ENCODE measurements at places on chromosomes 5 and 9.
A peak's percentile ranks its signal among the peaks of the same experiment; 100 is the strongest.

DNA sequence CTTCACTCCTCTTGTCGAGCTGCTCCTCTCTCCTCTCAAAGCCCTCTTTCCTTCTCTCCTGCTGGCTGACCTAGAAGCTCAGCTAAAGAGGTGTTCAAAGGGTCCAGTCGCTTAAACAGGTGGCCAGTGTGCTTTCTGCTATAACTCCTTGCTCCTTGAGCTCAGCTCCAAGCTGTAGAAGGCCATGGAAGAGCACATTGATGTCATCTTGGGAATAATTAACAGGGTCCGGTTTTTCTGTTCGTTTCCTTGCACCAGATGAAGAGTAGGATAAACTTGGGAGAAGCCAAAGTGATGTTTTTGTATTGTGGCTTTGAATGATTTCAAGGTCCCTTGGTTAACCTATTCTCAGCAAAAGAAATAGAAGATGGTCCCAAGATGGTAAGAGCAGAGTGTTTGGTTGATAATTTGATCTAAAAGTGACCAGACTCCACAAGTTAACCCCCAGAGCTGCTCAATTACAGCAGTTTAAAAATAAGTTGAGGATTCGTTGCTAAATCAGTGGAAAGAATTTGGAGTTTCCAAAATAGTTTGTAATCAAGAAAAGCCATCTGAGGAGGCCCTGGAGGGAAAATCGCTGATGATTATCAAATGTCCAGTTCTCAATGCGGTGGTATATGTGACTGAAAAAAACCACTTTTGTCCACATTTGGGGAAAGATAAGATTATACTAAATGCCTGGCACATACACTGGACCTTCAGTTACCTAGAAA lies 148.1 kb downstream of the DOCK8 start:
- no peak for DNase-seq

GRCh38 chr5:137348759-137349158 lies 150.4 kb downstream of the SPOCK1 start:
- DNase-seq, result no peak

- no peak for DNase-seq
These were observed 76.9 kb downstream of the IPO11 start for GRCh38 chr5:62489471-62489870.

GRCh38 chr5:59721741-59722140 lies 171.8 kb downstream of the PDE4D start:
- no peak for DNase-seq

DNA sequence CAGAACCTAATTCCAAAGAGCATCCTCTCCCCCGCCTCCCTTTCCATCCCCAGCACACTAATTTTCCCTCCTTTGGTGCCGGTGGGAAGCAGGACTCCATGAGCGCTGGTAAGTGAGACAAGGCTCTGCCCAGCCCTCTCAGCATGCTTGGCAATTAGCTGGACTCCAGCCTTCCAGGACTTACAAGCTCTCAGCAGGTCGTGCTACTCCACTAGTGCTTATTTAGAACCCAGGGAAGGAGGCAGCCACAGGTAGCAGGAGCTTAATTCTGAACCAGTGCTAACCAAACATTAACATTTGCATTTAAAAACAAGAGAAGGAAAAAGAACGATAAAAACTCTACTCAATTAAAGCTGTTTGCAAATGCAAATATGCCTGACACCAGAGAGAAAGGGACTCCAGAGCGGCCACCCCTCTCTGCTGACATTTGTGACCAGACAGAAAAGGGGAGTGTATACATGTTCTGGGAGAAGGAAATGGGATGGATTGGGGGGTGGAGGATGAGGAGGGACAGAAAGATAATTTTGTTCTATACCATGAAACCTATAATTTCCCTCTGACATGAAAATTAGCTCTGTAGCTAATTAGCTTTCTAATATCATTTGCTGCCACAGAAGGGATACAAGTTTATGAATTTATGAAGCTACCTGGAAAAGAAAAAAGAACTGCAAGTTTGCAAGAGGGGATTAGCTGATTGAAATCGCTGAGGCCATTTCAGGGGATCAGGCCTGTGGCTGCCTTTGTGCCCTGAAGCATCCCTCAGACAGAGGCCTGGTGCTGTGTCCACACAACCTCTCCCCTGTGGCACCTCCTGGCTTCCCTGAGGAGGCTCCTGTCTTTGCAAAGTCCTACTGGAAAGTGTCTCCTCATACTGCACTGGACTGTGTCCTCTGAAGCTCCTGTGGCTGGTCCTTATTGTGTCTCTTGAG lies 266.3 kb downstream of the SEC61B start:
- no peak for DNase-seq

DNA sequence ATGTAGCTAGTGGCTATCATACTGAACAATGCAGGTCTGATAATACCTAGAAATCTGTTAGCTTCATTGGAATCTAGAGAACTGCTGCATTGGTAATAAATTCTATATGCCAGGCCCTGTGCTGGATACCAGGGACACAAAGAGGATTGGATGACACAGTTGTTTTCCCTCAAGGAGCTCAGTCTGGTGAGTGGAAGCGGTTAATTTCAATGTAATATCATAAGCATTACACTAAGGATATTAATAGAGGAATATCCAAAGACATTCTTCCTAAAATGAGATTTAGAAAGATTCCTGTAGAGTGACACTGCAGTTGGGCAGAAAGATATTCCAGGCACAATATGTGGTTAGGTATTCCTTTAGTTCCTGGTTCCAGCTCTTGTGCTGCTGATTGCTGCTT lies 5.9 kb downstream of the CMYA5 start:
- DNase-seq, result no peak

DNA sequence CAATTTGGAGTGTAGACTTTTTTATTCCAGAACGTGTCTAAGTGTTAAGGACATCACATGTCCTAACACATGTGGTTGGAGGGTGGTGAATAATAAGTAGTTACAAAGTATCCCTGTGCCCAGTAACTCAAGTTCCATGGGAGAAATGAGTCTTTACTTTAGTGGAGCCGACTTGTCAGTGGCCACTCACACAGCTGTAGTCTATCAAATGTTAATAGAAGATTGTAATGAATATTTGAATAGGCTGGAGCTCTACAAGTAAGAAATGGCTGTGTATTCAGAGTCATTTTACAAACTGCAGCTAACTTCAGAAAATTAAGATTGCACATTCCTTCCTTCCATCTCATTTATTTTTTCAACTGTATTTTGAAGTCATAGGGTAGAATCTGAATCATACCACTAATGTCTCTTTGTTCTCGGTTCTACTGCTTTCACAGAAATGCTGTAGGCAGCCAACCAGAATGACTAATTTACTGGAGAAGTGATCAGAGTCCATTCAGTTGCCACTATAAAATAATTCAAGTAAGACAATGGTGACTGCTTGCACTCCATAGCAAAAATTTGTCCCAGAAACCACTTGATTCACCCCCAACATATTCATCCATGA lies 394.8 kb downstream of the NR2F1-AS1 start:
- no peak for DNase-seq

GRCh38 chr5:14665101-14665822 lies 744 bp downstream of the OTULIN start:
- DNase-seq, result no peak

DNA sequence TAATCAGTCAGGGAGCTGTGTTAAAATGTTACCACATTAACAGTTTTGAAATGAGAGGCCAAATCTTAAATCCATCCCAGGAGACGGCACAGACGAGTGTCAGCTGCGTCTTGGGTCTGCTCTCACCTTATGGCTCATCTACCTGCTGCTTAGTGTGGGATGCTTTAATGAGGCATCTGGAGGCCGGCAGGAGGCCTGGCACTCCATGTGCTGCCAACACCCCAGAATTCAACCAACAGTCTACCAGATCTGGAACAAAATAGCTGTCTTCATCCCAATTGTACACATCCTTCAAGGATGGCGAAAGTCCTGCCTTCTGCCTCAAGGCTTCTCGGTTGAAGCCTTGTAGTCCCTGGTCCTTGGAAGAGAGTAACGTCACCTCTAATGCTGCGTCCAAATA lies 12.0 kb downstream of the PRKACG start:
- no peak for DNase-seq

- no peak for DNase-seq
These were observed 723.1 kb upstream of the RIOK2 start for GRCh38 chr5:97906135-97906534.

DNA sequence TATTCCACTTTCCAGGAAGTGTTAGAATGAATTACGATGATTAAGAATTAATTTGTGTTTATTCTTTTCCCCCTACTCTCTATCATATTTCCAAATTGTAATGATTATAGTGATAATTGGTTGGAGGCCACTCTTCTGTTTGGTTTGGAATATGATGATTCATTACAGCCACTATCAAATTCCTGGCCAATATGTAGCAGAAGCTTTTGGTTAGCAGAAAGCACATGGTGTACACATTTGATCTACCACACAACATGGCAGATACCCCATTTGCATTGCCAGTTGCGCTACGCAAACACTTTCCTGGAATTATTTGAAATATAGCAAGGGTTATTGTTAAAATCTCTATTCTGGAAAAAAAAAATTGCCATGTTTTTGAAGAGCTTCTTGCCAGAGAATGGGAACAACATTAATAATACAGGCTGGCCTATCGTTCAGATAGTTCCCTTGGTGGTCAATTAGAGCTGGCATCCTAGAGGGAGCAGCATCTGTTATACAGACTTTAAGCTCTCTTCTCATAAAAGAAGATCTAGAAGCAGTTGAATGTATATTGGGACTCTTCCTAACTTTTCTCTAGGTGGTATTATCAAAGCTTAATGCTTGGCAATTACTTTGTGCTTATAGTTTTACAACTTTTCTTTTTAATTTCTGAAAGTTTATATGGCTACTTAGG lies 455.0 kb upstream of the ACTBL2 start:
- DNase-seq, result peak; percentile 53

DNA sequence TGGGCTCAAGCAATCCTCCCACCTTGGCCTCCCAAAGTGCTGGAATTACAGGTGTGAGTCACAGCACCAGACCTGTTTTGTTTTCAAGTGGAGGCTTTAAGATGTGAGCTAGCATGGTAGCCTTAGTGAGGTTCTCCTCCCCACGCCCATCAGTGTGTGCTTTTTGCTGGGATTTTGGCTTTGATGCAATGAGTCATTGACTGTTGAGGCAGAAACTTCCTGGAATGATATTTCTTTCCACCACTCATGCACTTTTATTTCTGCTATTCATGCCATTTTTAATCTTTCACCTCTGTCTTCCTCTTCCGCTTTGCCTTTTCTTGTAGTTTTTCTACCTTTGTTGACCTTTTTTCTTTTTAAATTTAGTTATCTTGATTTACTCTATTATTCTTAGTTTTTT lies 4.2 kb upstream of the NFIL3 start:
- no peak for DNase-seq

- DNase-seq, result no peak
These were observed 105.6 kb upstream of the ELL2 start for GRCh38 chr5:96067251-96067650.

DNA sequence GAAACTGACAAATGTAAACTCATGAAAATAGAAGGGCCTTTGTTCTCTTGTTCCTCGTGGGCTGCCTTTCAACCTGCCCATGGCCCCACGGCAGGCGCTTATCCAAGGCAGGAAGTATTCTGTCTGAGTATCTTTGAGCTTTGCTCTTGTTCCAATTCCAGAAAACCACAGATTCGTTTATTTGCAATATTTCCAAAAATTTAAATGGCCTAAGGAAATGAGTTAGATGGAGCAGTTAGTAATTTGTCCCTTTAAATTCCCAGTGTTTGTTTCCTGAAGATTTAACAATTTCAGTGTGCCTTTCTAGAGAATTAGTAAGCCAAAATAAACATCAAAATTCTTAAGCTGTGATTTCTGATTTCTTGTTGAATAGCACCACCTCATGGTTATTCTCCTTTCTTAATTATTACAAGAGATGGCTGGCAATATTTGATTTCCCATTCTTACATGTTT lies 299.4 kb upstream of the RASA1 start:
- DNase-seq, result no peak

DNA sequence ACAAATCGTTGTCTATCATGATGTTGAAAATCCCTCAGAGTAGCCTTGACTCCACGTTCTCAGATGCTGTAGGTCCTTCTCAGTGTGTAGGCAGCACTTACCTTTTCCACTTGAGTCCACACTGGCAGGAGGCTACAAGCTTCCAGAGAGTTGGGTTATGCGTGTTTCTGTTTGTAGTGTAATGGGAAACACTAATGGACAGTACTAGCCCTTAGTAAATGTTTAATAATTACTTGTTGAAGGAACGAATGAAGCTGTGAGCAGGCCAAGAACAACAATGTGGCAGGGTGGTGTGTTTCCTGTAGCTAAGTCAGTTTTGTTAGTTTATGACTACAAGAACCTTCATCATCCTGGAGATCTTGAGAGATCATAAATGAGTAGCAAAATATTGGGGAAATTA lies 83.5 kb downstream of the ARHGAP26 start:
- DNase-seq, result no peak

- no peak for DNase-seq
These were observed 210.1 kb downstream of the GOLPH3 start for GRCh38 chr5:31964007-31964360.

DNA sequence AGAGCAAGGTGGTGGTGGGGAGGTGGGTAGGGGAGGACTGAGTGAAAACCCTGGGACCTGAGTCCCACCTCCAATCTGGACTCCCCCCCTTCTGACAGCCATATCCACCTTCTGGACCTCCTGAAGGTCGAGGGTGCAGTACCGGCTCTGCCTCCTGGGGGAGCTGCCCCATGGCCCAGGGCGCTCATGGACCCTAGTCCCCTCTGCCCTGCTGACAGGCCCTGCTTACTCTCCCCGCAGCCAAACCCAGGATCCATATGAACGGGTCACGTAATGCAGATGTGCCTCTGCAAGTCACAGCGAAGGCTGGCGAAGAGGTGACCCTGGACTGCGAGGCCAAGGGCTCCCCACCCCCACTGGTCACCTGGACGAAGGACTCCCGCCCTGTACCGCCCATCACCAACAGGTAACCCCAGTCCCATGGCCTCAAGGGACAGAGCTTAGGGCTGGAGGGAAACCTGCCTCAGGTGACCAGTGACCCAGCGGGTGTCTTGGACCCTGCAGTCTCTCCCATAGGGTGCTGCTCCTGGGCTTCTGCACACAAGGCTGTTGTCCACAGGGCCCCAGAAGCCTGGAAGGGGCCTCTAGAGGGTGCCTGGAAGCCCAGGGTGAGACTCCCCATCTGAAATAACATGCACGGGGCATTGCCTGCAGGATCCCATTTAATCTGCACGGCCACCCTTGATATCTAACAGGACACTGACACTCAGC lies 61.7 kb downstream of the HMCN2 start:
- no peak for DNase-seq

- DNase-seq, result no peak
These were observed 64.5 kb upstream of the TGFBR1 start for GRCh38 chr9:99040251-99040900.

DNA sequence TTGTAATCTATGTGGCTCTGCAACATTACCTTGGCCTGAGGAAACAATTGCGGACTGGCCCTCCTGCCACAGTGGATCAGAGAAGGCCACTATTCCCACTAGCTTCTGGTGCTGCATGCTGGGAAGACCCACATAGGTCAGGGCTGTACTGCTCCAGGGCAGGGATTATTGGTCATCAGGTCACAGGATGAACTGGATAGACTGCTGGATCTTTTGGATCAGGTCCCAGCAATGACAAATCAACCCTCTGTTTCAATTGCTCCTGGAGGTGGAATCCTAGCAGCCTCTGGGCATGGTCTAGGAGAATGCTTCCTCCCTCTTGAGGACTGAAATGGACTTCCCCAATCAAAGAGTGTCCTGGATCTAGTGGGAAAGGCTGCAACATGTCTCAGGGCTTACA lies 66.7 kb upstream of the PHF24 start:
- DNase-seq, result no peak
